ENCODE measurements at places on chromosomes 2 and 18.
A peak's percentile ranks its signal among the peaks of the same experiment; 100 is the strongest.

GRCh38 chr2:38622210-38622609, 19.5 kb upstream of the HNRNPLL start:
- no peak for DNase-seq

- DNase-seq: no peak
Measured at GRCh38 chr2:213740453-213740852, 456.2 kb downstream of the SPAG16 start.

DNA sequence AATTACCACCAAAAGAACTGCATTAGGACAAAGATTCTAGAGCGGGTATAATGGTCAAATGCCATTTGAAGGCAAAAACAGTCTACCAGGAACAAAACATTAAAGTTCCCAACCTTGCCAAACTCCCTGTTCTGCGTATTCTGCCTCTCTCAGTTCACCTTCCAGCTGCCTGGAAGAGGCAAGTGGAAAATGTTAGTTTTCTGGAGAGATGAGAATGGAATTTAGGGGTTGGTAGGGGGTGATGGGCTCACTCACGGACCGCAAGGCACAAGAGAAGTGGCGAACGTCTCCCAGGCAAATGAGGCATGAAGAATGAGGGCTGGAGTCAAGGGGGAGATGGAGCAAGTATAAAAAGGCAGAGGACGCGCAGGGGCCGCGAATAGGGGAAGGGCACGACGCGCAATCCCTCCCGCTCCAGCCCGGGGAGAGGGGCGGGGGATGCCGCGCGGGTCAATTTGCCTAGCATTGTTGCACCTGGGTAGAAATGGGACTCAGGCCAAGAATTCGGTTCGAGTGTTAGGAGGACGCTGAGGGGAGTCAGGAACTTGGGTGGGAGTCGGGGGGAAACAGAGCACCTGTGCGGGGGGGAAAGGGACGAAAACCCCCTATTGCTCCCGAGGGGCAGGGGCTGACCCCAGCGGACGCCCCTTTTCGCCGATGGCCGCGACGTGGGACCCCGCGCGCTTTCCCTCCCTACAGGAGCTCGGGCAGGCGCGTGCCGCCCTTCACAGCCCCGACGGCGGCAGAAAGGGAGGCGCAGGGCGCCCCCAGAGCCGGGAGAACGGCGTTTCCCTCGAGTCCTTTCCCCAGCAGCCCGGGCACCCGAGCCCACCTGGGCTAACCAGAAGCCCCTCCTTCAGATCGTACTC, 573 bp downstream of the PAIP2B start:
- peak; percentile 85 for DNase-seq

DNA sequence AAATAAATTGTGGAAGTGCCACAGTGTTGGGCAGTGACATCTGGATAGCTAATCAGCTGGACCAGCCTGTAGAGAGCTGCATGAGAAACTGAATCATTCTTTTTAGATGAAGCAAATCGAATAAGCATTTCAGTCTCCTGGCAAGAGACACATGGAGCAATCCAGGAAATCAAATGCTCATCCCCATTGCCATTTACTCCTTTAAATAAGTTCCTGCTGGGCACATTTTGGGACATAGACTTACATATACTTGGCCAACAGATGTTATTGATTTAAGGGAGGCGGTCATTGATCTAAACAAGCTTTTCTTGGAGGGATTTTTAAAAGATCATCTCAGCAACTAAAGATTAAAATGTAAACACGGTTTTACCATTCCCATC, 307.1 kb downstream of the STK39 start:
- DNase-seq: no peak

DNA sequence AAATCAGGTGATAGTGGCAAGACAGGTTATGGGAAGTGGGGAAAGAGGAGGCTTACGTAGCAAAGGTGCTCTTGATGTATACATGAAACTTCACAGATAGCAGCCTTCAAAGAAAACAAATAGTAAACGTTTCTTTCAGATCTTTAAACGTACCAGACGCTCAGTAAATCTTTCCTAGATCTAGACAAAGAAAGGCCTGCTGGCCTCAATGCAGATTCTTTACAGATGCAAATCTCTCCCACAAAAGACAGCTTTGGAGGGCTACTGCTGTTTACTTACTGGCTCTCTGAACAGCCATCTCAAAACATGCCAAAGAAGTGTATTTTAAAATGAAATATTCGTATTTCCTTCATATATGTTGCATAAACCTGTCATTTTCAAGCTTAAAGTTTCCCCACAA, 1279.9 kb upstream of the NRXN1 start:
- no peak for DNase-seq

DNA sequence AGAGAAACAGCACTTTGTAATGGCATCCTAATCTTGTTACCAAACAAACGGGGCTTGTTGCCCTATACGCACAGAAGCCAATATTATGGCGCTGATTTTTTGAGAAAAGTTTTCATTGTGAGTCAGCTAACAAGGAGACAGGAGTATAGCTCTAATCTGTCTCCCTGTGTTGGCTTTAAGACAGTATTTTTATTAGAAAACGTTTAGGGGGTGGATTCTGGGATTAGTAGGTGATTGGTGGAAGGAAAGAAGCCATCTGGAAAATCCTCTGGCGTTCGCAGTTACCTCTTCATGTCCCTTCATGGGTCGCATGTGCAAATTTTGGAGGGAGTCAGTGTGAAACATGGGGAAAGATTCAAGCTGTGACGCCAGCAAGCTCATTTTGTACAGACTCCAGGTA, 698 bp upstream of the TMEM237 start:
- no peak for DNase-seq

DNA sequence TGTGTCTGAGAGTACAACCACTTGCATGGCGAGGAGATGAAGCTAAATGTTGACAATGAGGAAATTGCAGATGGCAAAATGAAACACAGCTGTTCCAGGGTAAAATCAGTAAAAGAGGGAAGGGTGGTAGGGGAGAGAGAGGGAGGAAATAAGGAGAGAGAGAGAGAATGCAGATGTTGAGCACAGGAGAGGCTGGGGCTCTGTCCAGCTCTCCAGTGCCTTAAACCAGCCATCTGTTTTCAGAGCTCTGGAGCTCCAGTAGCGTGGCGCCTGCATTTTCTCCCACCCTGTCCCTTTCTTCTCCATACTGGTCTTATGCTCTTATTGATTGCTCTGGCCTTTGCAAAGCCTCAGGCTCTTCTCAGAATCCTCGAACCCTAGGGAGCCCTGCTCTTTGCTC, 52.7 kb upstream of the BOD1L2 start:
- DNase-seq: no peak

- no peak for DNase-seq
Measured at GRCh38 chr2:201148434-201148990, 32.5 kb downstream of the CFLAR start.

DNA sequence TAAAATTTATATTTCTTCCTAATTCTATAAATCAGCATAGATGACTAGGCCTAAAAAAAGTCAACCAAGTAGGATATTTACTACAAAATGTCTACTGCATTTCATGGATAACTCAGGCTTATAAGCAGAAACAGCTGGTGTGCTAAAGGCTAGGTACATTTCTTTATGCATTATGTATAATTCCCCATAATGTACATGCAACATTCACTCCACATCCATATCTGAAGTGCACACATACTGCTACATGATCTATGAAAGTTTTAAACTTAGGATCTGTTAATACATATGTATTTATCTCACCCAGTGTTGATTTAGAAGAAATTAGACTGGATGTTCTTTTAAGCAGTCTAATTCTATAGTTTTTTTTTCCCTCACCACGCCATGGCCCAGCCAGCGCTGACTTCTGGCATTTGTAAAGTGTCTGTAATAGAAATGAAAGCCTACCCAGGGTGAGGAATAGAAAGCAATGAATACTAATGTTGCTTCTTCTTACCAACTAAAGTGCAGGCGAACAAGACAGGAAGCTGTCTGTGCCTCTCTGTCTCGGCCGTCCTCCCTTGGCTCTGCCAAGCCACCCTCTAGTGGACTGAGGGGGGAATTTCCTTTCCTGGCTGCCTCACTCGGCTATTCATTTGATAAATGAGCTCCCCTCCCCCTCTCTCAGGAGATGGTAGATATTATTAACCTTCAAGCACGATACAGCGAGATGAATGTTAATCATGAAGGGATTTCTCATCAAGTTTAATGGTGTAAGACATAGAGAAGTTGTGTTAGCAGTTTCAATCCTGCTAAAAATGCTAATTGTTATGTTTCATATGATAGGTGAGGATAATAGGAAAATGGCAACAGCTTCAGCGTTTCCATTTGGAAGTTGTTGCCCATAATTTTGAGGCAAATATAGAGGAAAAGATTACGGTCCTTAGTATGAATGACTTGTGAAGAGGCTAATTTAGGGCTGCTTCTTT, 384.5 kb downstream of the MTX2 start:
- no peak for DNase-seq

DNA sequence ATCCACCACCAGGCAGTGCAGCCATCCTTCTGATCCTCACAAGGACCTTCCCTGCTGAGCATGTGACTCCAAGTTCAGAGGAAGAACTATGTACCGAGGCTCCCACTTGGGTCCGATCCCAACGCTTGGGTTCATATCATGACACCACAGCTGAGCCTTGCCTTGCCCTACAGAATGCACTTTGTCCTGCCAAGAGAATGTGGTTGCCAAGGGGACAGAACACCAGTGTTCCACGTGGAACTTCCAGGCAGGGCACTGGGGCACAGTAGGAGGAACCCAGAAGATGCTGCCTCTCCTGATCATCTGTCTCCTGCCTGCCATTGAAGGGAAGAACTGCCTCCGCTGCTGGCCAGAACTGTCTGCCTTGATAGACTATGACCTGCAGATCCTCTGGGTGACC, at the start of gene TEX51:
TSS of gene TEX51 (plus strand) at position 255 of the 400 bp plus-strand sequence. CDS start at position 284, 29 bp downstream.
- peak; percentile 43 for DNase-seq

DNA sequence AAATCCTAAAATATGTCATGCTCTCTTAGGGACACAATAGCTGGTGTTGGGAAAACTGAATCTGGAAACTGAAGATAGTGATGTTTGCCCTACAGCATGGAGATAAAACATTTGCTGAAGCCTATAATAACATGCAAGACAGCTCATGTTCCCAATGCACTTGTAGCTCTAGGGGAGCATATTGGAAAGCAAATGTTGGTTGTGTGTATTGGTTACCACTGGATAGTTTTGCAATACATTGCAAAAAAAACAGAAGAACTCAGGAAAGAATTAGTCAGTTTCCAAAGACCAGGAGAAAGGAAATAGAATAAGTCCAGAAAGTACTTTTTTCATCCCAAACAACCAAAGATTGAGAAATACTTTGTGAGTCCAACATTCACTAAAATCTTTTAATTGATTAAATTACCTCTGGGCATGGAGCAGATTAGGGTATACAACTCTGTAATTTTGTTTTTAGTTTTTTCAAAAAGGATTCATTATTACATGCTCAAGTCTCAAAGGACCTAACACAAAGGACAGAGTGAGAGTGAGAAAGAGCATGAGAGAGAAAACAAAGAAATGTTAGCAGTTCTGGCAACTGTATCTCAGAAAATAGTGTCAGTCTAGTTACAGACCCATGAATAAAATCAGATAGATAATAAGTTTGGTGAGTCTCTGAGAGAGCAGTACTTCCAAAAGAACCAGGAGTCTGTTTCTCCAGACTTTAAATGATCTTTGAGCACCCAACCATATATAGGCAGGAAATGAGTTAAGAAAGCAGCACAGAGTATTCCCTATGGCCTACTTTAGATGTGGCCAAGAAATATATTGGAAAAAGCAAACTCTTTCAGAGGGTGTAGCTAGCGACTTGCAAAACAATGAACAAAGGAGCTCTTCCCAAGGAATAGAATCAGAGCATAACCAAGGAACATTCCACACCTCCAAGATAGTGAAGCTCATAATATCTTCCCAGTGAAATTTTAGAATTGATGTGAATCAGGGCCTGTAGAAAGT, 36.6 kb upstream of the COL3A1 start:
- DNase-seq: no peak

DNA sequence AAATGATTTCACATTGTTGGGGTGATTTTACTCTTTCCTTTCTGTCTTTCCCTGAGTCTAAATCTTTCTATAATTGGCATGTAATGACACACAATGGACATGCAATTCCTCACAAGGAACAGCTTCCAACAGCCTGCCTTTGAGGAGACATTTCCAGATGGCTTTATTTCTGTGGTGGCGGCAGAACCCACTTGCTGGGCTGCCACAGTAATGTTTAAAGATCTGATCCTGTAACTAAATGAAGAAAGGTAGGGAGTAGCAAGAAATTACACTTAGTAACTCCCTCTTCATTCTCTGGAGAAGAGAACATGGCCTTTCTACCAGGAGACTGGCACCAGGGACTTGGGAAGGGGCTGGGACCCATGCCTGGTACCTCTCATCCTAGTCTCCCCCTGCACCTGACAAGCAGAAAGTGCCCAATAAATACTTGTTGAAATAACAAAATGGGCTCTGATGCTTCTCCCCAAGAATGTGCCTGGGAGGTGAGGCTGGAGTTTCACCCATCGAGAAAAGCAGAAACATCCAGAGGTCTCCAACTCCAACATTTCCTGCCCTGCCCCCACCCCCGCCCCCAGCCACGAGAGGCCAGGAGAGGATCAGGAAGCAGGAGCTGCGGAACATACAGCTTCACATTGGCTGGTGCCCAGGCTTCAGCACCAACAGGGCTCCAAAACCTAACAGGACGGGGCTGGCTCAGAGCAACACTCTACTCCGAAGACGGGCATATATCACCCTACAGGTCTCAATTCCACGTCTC, 92.1 kb downstream of the PXDN start:
- peak; percentile 60 for DNase-seq

GRCh38 chr2:122755281-122755780, 999.9 kb downstream of the TSN start:
- no peak for DNase-seq

DNA sequence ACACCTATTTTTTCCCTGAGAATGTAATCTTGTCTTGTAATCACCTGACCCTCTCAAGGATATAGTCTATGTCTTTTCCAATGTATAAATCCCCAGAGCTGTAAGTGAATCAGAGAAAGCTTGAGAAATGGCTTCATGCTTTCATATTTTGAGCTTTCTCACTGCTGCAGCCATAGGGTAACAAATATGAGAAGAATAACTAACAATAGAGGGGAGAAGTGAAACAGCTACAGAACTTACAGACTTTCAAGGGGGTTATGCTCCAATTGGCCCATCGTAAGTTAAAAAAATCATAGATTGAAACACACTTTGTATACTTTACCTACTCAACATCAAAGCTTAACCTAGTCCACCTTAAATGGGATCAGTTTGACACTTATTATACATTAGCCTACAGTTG, 111.0 kb downstream of the CNTNAP5 start:
- no peak for DNase-seq

DNA sequence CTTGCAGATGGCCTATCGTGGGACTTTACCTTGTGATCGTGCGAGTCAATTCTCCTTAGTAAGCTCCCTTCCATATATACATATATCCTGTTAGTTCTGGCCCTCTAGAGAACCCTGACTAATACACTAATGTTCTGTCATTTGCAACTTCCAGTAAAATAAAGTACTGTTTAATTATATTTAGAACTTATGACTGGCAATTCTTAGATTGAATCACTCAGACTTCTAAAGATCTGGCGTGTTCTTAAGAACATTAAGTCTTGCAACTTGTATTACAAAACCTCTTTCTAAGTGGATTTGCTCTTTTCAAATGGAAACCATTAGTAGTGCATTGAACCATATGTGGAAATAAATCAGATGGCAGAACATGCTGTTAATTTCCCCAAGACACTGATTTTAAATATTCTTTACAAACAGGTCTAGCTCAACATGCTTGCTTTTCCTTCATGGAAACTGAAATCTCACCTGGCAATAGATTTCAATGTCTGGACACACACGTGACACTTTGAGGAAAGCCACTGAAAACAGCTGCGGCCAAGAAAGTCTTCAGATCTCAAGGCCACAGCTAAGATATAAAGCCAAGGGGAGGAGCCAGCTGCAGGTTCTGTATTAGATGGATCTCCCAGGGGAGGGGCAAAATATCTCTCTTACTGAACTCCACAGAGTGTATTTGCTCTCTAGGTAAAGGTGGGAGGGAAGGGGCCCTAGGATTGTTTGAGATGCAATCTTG, 50.6 kb downstream of the PMAIP1 start:
- no peak for DNase-seq

- DNase-seq: no peak
Measured at GRCh38 chr2:24871852-24872333, 48.1 kb downstream of the ADCY3 start.
